Left lung (tissue), 14 donors: ENCODE measurements at places on chromosomes 1 and 21. TPM values are rescaled to one million over a fixed set of nuclear protein-coding genes. Genes with fewer than 3 reads are reported as not detected.

ARPC5 gene
- total RNA-seq, result 208 TPM

E2F2 gene
- 3.2 TPM for total RNA-seq

BLACAT1 gene
- 2.7 TPM for total RNA-seq

PBX1 gene
- total RNA-seq, result 50.6 TPM

SLC26A9 gene
- 42.5 TPM for total RNA-seq

ZRANB2 gene
- 84.9 TPM for total RNA-seq

TEKT2 gene
- 5.8 TPM for total RNA-seq

OR2L2 gene
- total RNA-seq, result 0.06 TPM

KRTAP10-9 gene
- total RNA-seq, result not detected

NPPB gene
- total RNA-seq, result not detected

GJB3 gene
- 0.68 TPM for total RNA-seq

COL8A2 gene
- 7.0 TPM for total RNA-seq

SPATA1 gene
- total RNA-seq, result 1.3 TPM

AIM2 gene
- 0.90 TPM for total RNA-seq

CDA gene
- total RNA-seq, result 2.2 TPM

GPA33 gene
- 0.50 TPM for total RNA-seq

TBX19 gene
- 1.8 TPM for total RNA-seq

NFYC gene
- 56.0 TPM for total RNA-seq

PSMB2 gene
- 73.1 TPM for total RNA-seq

CDCA8 gene
- total RNA-seq, result 3.4 TPM

APOBEC4 gene
- total RNA-seq, result 0.89 TPM

SLAMF1 gene
- total RNA-seq, result 2.5 TPM

REN gene
- total RNA-seq, result 2.4 TPM

TMEM240 gene
- 3.5 TPM for total RNA-seq

CR2 gene
- 0.29 TPM for total RNA-seq

NBPF6 gene
- not detected for total RNA-seq

AADACL3 gene
- not detected for total RNA-seq

LCE3D gene
- not detected for total RNA-seq

AMY1A gene
- total RNA-seq, result 2.5 TPM

AKR7A2 gene
- total RNA-seq, result 62.8 TPM

OR2T1 gene
- not detected for total RNA-seq

VANGL1 gene
- total RNA-seq, result 14.7 TPM

OR2AK2 gene
- not detected for total RNA-seq

PTPRU gene
- 45.4 TPM for total RNA-seq

CTTNBP2NL gene
- total RNA-seq, result 49.2 TPM

SPATA46 gene
- total RNA-seq, result not detected

IL6R gene
- 45.0 TPM for total RNA-seq

C2CD2 gene
- total RNA-seq, result 22.0 TPM

TSPAN1 gene
- 50.6 TPM for total RNA-seq

KLHL17 gene
- total RNA-seq, result 17.9 TPM

LMX1A gene
- not detected for total RNA-seq

SLAMF7 gene
- total RNA-seq, result 33.8 TPM

RGS13 gene
- total RNA-seq, result 1.4 TPM

FCRL1 gene
- total RNA-seq, result 3.4 TPM

NBPF19 gene
- total RNA-seq, result 17.4 TPM

HSPA6 gene
- 18.7 TPM for total RNA-seq

C8A gene
- total RNA-seq, result not detected

SPAG17 gene
- 1.3 TPM for total RNA-seq

CYP4X1 gene
- 8.8 TPM for total RNA-seq
